Pulmonary artery endothelial cell (primary cell): ENCODE measurements at places on chromosomes 11 and 22. TPM values are rescaled to one million over a fixed set of nuclear protein-coding genes. Genes with fewer than 3 reads are reported as not detected.

DNA sequence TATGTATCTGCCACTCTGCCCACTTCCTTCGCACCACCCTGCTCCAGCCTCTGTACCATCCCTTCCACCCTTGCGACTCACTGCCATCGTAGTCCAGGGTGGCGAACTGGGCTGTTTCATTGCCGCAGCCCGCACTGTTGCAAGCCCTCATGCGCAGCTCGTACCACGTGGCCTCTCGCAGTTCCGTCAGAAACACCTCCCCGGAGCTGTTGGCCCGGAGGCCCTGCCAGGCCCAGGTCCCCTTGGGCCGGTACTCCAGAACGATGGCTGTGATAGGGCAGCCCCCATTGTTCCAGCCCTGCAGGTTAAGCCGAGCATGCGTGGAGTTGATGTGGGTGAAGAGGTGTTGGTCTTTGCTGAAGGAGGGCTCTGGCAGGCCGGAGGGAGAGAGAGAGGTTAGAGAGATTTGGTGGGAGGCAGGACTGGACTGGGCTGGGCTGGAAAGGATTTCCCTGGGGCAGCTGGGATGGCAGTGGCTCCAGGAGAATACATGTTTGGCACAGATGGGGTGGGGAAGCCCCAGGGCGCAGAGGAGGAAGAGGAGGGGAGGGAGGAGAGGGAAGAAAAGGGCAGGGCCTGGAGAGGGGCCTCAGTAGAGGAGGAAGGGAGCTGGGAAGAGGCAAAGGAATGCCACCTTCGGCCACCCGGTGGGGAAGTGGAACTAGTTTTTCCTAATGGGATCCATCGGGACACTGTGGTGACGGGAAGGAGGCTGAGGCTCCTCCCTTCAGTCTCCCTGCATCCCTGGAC lies 109.6 kb downstream of the CEP164 start:
- DNase-seq: no peak

DNA sequence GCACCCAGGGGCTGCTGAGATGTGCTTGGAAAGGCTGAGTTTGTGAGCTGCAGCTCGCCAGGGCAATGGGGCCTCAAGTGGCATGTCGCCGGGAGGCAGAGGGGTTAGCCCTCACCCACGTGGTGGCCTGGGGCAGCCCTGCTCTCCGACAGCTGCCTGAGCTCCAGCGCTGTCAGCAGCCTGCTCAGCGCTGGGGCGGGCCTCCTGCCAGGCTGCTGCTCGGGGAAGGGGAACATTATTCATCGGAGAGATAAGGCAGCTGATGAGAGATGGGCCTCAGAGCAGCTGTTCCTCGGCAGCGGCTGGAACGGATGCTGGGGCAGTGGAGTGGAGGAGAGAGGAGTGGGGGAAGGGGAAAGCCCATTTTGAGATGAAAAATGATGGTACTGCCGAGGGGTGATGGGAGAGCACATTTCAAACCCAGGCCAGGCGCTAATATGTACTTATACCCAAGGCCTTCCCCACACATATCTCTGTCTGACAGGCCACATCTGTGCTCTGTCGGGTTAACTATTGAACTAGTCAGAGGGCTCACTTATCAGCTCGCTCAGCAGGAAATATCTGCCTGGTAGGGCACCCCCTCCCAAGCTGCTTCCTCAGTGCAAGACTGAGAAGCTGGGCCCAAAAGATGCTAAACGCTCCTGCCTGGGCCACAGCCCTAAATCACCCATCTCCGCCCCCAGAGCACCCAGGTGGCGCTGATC lies 79.5 kb downstream of the TIMP3 start:
- no peak for DNase-seq

BBOX1 gene
- total RNA-seq: not detected in 2 replicates

DNA sequence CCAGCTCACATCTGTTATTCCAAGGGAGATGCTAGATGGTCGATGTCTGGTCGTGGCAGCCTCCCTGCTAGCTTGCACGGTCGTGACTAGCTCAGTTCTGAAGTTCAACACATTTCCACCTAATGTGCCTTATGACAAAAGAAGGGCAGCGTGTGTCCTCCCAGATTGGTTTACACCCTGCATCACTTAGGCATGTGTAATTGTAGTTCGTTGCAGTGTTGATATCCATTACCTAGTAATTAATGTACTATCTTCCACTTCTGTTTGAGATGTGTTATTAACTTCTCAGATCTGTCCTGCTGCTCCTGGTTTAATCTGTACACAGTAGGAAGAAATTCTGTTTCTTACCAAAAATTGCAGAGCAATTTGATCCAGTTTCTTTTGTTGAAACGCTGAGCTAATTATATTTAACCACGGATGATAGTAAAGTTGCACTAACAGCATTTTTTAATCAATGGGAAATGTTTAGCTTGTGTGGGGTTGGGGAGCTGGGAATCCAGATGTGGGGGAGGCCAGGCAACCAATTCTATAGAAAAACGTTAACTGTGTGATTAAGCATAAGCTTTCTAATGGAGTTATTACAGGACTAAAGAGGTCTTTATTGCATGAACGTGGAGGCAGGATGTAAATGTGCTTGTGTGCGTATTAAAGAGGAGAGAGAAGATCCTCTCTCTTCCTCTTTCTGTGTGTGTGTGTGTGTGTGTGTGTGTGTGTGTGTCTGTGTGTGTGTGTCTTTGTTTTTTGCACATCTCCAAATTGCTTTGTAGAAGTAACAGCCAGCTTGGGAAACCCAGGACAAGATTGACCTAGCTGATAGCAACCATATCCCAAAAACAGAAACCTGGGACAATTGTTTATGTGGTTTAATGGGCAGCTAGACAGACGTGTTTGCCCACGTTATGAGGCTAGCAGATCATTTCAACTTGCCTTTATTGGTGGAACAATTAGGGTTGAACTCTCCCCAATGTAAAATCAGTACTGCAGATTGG lies 145.7 kb upstream of the TTC12 start:
- DNase-seq: no peak

- peak; percentile 45 for DNase-seq
Measured at GRCh38 chr22:19607192-19608002, 83.2 kb upstream of the CLDN5 start.

DNA sequence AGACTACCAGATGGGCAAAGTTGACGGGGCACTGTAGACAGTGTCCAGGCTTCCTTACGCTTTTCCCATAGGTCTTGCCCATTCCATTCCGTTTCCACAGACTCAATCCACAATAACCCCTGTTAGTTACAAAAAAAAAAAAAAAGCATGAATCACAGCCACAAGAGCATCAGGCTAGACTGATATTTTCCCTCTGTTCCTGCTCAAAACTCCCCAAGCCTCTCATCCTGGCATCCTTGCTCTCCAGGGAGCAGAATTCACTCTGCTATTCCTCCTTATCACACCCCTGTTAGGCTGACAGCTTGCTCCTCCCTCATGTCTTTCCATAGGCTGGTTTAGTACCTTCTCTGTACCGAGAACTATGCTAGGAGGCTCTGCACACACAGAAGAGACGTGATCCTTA lies 42.2 kb downstream of the TMEM123 start:
- DNase-seq: no peak

DNA sequence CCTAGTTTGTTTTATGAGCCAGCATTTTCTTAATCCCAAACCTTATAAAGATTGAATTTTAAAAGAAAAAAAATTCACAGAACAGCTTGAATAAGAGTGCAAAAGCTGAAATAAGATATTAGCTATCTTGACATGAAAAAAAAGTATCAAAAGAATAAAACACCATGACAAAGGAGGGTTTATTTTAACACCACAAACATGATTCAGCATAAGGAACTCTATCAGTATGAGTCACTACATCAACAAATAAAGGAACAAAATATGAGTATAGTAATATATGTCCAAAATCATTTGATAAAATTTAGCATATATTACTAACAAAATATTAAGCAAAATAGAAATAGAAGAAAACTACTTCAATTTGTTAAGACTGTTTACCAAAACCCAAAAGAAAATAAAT lies 9.6 kb upstream of the LMO1 start:
- DNase-seq: no peak
